ENCODE measurements at places on chromosomes 1 and 21.

- DNase-seq, result peak; percentile 39
These were observed 35.5 kb upstream of the HHAT start for GRCh38 chr1:210293171-210293607.

GRCh38 chr1:168974117-168974516 is 132.4 kb upstream of the ATP1B1 start:
- DNase-seq, result no peak

- DNase-seq, result no peak
These were observed 195.2 kb downstream of the S1PR1 start for GRCh38 chr1:101431956-101432510.

GRCh38 chr1:21901473-21901847 is 35.6 kb downstream of the HSPG2 start:
- DNase-seq, result no peak

GRCh38 chr1:196407358-196408051 is 200.7 kb downstream of the KCNT2 start:
- DNase-seq, result no peak

- no peak for DNase-seq
These were observed 43.2 kb upstream of the FMO2 start for GRCh38 chr1:171141688-171142415.

DNA sequence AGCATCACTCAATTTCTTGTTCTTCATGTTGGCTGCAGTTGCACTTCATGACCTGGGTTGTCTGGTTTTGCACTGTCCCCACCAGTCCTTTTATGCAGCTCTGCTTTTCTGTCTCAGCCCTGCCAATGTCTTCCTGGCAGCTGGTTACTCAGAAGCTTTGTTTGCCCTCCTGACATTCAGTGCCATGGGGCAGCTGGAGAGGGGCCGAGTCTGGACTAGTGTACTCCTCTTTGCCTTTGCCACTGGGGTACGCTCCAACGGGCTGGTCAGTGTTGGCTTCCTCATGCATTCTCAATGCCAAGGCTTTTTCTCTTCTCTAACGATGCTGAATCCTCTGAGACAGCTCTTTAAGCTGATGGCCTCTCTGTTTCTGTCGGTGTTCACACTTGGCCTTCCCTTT is 6.6 kb downstream of the PIGV start:
- no peak for DNase-seq

DNA sequence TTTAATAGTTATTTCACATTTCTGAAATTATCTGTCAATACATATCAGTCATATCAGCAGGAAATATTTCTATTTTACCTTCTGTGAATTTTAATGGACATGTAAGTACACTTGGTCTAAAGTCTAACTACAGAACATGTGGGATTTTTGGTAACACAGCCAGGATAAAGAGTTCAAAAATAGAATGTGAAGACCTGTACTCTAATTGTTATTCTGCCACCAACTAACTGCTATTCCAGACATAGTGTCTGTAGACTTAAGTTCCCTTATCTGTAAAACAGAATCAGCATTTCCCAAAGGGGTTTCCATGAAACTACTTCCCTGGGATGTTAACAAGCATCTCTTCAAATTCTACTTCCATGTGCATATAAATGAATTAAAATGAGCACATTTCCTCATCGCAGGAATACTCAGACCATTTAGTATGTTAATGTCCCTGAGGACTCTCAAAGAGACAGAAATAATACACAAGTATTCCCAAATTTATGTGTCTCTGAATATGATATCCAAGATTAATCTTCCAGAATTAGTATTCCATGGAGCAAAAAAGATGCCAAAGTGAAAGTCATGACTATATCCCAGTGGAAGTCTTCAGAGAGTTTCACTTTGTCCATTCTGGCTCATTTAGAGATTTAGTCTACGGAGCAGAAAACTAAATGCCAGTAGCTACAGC is 325.6 kb downstream of the NEGR1 start:
- no peak for DNase-seq

DNA sequence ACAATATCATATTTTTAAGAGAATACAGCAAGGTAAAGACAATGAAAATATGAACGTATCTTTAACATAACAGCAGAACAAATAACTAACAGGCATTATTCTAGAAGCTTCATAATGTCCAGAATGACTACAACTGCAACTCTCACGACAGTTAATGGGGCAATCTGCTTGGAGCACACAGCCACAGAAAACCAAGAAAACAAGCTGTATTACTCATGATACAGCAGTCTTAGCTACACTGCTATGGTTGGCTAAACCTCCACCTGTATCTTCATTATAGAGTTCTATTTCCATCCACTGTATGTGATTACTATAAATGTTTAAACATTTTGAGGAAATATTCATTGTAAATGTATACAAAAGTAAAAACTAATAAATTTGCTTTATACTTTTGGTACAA is 139.9 kb downstream of the DPYD start:
- DNase-seq, result no peak

GRCh38 chr1:40768146-40768990 is 15.2 kb upstream of the KCNQ4 start:
- no peak for DNase-seq

DNA sequence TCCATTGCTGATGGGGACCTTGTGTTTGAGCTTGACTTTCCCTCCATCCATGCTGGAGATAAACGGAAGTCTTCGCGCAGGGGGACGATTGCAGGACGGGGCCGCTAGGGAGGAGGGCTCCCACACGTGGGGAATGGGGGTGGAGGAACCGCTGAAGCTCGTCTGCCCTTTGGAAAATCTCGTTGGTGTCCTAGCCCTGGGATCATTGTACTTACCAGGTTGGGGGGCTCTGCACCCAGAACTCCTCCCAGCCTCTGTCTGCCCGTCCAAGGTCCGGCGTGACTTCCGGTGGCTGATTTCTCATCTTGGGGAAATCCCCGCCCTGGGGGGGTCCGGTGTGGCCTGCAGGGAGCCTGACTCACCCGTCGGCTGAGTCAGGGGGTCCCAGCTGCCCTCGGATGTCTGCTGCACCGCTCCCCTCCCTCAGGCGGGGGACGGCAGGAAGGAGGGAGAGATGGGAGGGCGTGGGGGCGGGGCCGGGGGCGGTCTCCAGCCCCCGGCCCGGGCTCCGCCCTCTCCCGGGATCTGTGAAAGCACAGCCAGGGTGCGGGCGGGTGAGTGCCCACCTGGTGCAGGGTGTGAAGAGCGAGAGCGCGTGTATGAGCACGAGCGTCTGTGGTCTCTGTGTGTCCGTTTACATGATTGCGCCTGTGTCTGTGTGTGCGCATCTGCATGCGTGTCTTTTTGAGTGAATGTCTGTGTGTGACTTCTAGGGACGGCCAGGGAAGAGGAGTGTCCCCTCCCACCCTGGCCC is 35.8 kb downstream of the PIK3CD start:
- DNase-seq, result peak; percentile 95

DNA sequence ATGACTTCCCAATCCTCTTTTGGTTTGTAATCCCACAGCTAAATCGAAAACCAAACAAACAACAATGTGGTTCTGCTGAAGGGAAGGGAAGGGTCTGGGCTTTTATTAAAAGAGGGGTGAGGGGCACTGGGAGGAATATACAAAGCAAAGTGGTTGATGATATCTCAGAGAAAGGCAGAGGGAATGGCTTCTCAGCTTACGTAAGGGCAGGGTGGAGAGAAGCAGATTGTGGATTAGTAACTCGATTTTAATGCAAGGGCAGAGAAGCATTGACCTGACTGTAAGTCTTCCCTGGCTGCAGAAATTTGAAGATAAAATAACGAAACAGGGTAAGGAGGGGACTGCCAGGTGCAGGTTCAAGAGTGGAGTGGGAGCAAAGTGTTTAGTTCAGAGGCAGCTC is 438.2 kb upstream of the LRRC7 start:
- no peak for DNase-seq

GRCh38 chr1:197017558-197018146 is 40.3 kb downstream of the CFHR5 start:
- no peak for DNase-seq

GRCh38 chr1:233518344-233518743 is 95.6 kb upstream of the KCNK1 start:
- DNase-seq, result peak; percentile 15

- DNase-seq, result no peak
These were observed 25.4 kb downstream of the MAST2 start for GRCh38 chr1:45828841-45829240.

DNA sequence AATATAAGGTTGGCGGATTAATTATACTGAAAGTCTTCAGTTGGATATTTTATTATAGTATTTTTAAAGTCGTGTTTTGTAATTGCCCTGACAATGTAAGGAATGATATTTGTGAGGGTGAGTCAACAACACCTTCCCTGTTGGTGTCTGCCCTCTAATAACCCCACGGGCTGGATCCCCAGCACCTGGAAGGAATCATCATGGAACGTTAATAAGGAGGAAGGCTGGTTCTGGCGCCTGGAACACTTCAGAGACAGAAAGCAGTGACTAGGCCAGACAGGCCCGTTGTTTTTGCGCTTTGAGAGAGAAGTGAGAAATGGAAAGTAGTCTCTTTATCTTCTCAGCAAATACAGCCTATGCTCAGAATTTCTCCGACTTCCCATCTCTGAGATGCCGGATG is 31.6 kb downstream of the TEX35 start:
- DNase-seq, result no peak

DNA sequence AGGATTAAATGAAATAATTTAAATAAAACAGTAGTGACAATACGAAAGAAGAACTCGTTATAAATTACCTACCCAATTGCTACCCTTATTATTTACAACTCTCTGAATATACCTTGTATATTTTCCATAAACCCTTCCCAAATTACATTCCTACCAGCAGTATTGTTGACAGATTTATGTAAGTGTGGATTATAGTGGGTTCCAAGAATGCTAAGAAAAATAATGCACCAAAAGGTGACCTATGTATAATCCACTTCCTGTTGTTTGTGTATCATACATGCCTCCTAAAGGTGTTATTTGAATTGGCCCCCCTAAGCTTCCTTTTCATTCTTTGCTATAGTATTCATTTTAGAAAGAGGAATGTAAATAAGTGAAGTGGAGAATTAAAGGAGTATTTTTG is 33.2 kb upstream of the CXADR start:
- DNase-seq, result no peak

- DNase-seq, result peak; percentile 70
These were observed 10.3 kb upstream of the LMNA start for GRCh38 chr1:156104065-156104810.

- no peak for DNase-seq
These were observed 3.7 kb downstream of the NES start for GRCh38 chr1:156673387-156674121.

- DNase-seq, result no peak
These were observed 172.7 kb downstream of the TRIM33 start for GRCh38 chr1:114338191-114338890.

- no peak for DNase-seq
These were observed 202.5 kb upstream of the EDN2 start for GRCh38 chr1:41687007-41687406.

GRCh38 chr1:243663651-243664050 is 186.4 kb downstream of the AKT3 start:
- DNase-seq, result no peak

- no peak for DNase-seq
These were observed 106.0 kb downstream of the TPTE start for GRCh38 chr21:10627316-10627863.

- no peak for DNase-seq
These were observed 115.4 kb downstream of the DMRTB1 start for GRCh38 chr1:53574621-53575020.

- DNase-seq, result peak; percentile 15
These were observed 130.7 kb upstream of the BMP8A start for GRCh38 chr1:39360731-39361130.

DNA sequence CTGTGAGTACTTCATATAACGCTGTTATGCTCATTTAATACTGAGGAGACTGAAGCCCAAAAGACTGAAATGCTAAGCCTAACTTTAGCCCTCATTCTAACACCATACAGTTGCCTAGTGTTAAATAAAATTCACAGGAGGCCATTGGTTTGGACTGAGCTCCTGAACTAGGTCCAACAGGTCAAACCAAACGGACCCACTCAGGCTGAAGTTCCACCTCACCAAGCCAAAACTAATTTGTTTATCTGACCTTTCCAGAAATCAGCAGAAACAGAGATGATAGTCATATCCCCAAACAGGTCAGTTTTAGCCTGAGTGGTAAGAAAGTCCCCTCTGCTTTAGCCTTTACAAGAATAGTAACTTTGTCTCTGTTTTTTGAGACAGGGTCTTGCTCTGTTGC is 311.3 kb upstream of the ZP4 start:
- DNase-seq, result no peak

GRCh38 chr1:223225061-223225460 is 82.0 kb upstream of the TLR5 start:
- DNase-seq, result no peak

DNA sequence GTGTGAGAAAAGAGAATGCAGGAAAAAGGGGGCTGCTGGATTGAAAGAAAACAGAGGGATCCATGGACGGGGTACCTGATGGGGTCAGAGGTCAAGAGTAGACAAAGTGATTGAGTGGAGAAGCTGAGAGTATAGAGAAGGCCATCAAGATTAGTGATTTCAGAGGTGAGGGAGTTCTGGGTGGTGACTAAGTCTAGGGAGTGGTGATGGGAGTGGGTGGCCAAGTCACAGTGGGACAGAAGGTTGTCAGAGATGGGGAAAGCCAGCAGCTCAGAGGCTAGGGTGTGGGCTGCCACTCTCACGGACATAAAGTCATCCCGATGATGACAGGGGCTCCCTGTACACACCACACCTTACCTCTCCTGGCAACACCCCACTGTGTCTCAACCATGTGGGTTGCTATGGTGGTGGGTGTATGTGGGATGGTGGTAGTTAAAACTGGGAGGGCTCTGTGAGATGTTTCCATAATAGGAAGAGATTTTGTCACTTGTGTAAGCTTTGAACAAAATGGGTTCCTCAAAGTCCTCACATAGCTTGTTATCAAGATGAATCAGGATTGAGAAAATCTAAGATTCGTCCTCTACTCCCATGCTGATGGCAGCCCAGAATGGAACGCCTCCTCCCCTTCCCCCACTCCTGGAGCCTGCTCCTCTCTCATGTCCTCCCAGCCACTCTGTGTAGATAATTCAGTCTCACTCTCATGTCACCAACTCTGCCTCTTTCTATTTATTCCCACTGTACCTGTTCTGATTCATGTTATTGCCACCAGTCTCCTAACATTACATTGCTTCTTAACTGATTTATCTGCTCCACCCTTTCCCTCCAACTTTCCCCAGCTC is 20.3 kb upstream of the CSF1 start:
- DNase-seq, result no peak

DNA sequence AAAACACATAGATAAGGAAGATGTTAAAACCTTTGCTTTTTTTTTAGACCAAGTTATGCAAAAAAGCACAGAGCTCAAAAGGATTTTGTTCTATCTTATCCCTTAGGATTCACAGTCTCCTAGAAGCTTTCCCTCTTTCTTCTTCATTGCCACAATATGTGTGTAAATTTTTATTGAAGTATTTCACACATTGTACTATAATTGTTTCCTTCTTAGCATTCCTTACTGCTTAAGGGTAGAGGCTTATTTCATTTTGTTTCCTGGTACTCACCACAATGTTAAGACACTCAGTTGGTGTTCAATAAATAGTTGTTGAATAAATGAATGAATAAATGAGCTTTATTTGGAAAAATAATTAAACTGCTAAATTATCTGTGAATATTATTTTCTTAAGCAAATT is 29.9 kb upstream of the SLC19A2 start:
- no peak for DNase-seq

- no peak for DNase-seq
These were observed 22.8 kb downstream of the DHX9 start for GRCh38 chr1:182861994-182862393.

All from ELR (cell line).